ENCODE measurements at places on chromosomes 7 and 10.

DNA sequence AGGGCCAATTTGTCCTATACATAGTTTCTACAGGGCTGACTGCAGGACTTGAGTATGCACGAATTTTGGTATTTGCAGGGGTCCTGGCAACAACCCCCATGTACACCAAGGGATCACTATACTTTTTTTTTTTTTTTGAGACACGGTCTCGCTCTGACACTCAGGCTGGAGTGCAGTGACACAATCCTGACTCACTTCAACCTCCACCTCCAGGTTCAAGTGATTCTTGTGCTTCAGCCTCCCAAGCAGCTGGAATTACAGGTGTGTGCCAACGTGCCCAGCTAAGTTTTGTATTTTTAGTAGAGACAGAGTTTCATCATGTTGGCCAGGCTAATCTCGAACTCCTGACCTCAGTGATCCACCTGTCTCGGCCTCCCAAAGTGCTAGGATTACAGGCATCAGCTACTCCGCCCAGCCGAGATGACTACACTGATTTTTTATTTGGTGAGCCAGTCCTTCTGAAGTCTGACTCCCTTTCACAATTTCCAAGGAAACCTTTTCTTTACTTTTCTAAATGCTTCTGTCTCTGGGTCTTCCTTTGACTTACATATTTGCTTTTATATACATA lies 19.8 kb downstream of the CFAP70 start:
- DNase-seq: no peak

DNA sequence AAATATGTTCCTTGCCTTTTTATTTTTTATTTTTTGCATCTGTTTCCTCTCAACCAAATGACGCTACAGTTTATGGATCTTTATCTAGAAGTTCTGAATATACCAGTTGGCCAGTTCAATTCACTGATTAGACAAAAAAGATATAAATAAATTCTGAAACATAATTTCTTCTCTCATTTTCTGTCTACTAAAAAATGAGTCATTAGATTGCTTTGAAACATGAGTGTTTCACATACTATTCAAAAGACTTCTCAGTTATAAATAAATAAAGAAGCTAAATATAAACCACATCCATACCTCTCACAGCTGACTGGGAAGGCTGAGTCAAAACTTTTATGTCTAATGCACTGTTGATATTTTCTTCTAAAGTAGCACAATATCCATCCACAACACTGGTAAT lies 97.6 kb upstream of the GPR22 start:
- DNase-seq: no peak

DNA sequence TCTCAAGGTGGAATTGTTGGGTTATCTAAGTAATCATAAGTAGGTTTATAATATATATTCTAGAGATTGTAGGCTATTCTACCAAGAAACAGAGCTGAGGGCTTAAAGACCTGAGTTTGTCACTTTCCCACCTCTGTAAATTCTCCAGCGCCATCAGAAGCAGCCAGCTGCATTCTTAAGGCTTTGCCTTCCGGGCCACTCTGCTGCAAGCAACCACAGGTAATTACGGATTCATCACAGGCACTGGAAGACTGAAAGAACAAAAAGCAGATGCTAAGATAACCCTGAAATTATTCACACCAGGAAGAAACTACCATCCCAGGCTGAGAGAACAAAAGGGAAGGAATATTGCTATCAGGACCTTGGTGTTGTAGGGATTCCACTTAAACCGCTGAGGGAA lies 137.8 kb upstream of the JCAD start:
- no peak for DNase-seq

DNA sequence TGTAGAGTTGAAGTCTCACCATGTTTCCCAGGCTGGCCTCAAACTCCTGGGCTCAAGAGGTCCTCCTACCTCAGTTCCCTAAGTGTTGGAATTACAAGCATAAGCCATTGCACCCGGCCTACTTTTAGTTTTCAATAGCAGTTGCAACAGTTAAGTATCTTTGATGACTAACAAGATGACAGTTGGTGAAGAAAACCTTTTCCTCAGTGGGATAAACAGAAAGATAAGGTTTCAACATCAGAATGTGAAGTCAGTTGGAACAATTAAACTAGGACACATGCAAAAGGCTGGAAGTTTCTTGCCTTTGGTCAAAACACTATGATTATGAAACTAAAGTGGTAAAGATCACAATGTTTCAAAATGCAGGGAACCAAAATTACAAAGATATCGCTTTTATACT lies 169.2 kb downstream of the ZNF438 start:
- DNase-seq: no peak

- DNase-seq: no peak
These were observed 1.0 kb upstream of the PSMC2 start for GRCh38 chr7:103346396-103346795.

DNA sequence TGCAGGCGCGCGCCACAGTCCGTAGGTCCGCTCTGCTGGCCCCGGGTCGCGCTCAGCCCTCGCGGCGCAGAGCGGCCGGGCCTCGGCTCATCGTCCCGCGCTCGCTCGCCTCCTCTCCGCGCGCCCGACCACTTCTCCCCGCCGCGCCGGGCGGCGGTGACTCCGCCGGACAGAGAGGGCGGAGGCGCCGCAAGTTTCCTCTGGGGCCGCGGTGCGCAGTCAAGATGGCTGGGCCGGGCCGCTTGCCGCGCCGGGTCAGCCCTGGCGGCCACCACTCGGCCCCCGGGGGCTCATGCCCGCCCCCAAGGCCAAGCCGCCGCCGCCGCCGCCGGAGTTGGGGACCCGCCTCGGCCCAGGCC lies 441 bp downstream of the FZD8 start:
- no peak for DNase-seq

- no peak for DNase-seq
These were observed 765 bp downstream of the CCAR1 start for GRCh38 chr10:68721673-68722335.

DNA sequence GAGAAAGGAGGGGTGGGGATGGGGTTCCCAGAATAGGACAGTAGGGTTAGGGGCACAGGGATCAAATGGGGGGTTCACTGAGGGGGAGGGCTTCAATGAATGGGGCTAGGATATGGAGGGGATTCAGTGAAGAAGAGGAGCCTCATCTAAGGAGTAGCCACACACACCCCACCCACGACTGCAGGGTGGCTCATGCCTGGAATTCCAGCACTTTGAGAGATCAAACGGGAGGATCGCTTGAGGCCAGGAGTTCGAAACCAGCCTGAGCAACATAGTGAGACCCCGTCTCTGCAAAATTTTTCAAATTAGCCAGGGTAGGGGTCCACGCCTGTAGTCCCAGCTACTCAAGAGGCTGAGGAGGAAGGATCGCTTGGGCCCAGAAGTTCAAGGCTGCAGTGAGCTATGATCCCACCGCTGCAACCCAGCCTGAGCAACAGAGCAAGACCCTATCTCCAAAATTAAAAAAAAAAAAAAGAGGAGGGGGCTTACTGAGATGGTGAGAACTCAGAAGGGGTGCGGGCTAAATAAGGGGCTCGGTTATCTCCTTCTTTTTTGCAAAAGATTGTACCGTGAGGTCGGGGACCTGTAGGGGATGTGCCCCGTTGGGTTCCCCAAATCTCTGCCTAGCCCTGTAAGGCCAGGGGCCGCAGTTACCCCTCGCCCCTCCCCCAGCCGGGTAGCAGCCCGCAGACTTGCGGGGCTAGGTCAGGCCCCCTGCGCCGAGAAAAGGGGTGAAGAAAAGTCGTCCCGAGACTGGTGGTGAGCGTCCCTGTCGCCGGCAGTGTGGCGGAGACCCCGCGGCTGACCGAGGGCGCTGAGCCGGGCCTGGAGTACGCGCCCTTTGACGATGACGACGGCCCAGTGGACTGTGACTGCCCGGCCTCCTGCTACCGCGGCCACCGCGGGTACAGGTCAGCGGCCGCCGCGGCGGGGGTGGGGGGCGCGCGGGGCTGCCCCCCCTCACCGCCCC lies 43.1 kb upstream of the HSPB1 start:
- no peak for DNase-seq

GRCh38 chr10:23325132-23325531 lies 19.5 kb downstream of the C10orf67 start:
- no peak for DNase-seq

GRCh38 chr7:30816645-30817370 lies 45.6 kb downstream of the MINDY4 start:
- DNase-seq: no peak

- no peak for DNase-seq
These were observed 591.6 kb downstream of the SDK1 start for GRCh38 chr7:3892686-3893085.

DNA sequence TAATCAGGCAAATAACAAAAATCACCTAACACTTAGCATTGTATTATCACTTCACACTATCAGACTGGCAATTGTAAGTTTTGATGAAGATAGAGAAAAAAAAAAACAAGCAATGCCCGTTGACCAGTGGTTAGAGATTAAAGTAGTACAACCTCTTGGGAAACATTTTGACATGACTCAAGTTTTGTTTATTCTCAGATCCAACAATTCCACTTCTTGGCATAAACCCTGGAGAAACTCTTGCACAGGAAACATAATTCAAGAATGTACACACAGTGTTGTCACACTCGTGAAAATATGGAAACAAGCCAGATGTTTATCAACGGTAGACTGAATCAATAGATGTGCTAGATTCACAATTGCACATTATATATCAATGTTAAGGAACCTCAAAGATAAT lies 37.2 kb downstream of the FRMD4A start:
- DNase-seq: no peak

DNA sequence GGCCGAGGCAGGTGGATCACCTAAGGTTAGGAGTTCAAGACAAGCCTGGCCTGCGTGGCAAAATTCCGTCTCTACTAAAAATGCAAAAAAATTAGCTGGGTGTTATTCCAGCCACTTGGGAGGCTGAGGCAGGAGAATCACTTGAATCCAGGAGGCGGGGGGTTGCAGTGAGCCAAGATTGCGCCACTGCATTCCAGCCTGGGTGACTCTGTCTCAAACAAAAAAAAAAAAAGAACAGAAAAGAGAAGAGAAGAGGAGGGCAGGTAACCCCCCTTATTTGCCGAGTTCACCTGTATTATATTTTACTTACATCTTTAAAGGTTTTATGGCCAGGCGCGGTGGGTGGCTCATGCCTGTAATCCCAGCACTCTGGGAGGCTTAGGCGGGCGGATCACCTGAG lies 91.7 kb downstream of the RNF216 start:
- no peak for DNase-seq

DNA sequence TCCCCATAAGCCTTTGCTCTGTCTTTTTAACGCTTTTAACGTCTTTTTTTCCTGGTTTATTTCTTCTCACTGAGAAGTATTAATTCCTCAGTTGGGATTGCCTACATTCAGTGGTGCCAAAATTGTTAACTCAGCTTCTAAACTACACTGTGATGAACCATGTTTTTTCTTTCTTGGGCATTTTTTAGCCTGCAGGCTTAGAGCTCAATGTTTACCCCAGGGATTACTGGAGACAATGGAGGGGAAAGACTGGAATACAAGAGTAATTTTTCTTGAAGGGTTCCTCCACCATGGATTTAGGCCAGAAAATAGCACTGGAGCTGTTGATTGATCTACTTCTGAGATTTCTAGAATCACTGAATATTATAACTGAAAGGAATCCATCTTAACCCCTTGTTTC lies 19.8 kb downstream of the STAMBPL1 start:
- no peak for DNase-seq

GRCh38 chr10:19819419-19820033 lies 3.3 kb downstream of the PLXDC2 start:
- DNase-seq: no peak

DNA sequence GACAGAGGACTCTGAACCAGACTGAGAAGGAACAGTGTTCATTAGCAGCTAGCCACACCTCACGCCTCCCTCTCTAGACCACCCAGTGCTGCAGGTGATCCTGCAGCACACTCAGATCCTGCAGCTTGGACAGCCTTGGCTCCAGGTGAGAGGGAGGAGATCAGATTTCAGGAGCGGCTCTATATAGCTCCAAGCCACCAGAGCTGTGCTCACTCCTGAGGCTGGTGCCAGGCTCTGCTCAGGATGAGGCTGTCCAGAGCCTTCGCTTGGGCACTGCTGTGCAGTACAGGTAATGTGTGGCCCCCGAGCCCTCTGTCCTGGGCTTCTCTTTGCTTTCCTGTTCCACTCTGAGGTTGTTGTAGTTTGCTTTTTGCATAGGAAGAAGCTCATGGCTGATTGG lies 42.4 kb downstream of the C10orf120 start:
- DNase-seq: no peak

- no peak for DNase-seq
These were observed 63.5 kb downstream of the NRP1 start for GRCh38 chr10:33270971-33271370.

DNA sequence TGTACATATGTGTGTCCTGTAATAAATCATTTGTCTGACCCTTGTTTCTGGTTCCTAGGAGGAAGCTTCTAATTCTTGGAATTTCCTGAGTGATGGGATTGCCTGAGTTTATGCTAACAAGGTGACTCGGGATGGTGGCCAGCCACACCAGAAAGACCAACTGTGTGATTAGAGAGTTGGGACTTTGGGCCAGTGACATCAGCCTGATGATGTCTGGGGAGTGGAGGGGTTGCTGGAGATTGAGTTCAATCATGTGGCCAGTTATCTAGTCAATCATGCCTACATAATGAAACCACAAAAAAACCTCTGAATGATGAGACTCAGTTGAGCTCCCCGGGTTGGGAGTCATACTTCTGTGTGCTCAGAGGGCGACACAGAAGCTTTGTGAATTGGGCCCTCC lies 23.5 kb upstream of the CARD11 start:
- no peak for DNase-seq

- DNase-seq: no peak
These were observed 36.0 kb downstream of the NRCAM start for GRCh38 chr7:108419961-108420908.

GRCh38 chr10:100568912-100569311 lies 33.2 kb downstream of the HIF1AN start:
- no peak for DNase-seq

DNA sequence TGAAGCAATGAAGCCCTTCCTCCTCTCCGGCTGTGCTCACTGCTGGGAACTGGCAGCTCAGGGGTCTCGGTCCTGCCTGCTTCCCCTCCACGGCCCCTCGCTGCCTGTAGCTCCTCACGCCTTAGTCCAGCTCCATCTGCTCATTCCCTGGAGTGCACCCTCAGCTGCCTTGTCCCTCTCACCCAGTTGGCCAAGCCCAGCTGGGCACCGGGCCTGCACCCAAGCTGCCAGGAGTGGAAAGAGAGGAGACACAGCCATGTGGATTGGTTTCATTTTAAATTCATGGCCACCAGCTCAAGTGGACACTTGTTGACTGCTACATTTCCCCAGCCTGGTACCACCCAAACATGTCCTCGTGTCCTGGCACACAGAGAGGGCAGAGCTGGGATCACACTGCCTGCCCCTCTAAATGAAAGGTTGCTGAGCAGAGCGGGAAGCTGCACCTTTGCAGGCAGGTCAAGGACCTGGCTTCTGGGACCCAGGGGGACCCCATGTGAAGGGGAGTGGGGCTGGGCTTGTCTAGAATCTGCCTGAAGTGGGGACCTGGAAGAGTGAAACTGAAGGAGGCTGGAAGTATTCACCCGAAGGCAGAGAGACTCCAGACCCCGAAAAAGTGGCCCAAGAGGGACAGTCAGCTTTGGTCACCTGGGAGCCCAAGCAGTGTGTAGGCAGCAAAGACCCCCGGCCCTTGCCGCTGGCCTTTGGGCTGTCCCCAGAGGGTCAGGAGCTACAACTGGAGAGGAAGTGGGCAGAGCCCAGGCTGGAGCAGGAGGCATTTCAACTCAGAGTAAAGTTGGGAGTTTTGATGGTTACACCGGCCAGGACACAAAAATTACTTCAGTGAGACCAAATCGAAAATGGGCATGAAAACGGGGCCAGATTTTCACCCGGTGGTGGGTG lies 15.0 kb upstream of the BNIP3 start:
- no peak for DNase-seq

Measured in NCI-H1105 (cell line).